Cortex of kidney (tissue), 1 donor: ENCODE measurements at places on chromosomes 6 and 20.

DNA sequence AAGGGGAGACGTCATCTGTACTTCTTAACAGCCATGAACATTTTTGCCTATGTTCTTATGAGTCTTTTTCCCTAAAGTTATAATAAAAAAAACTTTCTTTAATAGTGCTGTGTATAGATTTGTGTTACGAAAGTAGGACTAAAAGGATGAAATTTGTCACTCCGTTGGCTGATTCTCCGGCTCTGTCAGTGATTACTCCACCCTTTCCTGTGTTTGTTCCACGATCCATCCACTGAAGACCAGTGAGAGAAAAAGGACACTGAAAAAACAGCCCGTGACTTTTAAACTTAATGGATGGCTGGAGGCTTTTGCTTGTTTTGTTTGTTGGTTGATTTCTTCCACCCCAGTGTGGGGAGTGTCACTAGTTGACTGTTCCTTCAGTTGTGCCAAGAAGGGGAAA lies 232.0 kb upstream of the NOX3 start:
- no peak for DNase-seq

DNA sequence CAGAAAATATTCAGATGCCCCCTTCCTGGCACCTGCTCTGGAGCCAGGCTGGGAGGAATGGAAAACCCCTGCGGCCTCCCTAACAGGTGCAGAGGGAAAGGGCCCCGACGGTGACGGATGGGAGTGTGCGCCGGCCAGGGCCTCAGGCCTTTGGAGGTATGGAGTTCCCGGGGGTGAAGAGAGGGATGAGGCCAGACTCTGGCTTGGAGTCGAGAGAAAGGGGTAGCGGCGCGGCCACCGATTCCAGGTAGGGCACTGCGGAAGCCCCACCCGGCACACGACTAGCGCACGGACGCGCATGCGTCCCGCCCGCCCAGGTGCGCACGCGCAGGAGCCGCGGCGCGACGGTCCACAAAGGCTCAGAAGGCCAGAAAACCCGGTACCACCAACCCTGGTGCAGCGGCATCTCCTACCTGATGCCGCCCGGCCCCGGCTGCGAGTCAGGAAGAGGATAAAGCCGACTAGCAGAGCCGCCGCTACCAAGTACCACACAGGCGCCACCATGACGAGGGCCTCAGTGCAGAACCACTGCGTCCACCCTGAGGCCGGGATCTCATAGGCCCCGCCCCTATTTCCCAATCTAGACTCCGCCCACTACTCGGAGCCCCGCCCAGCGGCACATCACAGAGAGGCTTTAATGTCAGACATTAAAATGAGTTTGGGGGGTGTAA lies at the start of gene DDRGK1:
DDRGK1 (minus strand) TSS at position 559 of the 671 bp plus-strand sequence; CDS start at position 504, 55 bp downstream.
- no peak for DNase-seq

- no peak for DNase-seq
Measured at GRCh38 chr20:63858393-63859165, 2.7 kb upstream of the ABHD16B start.

- no peak for DNase-seq
Measured at GRCh38 chr6:168273441-168274036, 46.0 kb downstream of the DACT2 start.

- DNase-seq, result no peak
Measured at GRCh38 chr6:131038597-131039344, 24.3 kb downstream of the EPB41L2 start.

GRCh38 chr20:61810066-61810737 lies 255.5 kb downstream of the TAF4 start:
- DNase-seq, result no peak

DNA sequence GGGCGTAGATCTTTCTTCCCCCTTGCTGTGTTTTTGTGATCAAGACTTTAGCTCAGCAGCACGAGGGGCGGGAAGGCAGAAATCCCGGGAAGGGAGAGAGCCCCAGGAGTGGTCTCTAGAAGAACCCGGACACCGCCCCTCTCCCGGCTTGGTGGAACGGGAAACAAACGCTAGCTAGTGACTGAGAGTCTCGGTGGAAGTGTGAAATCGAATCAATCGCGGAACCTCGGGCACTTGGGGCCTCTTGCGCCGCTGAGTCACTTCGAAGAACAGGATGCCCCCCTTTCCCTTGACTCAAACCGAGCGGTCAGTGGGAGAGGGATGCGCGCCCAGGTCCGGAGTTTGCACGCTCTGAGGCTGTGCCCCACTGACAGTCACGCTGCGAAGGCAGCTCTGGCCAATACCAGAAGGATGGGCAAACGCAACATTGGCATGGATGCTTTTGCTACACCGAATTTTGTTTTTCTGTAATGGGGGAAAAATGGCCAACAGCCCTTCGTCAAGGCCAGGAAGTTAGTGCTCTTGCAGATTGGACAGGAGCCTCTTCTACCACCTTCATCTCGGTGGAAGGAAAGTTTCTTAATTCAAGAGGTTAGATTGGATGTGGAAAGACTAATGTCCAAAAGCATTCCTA lies 1.6 kb upstream of the OLIG3 start:
- DNase-seq, result no peak

DNA sequence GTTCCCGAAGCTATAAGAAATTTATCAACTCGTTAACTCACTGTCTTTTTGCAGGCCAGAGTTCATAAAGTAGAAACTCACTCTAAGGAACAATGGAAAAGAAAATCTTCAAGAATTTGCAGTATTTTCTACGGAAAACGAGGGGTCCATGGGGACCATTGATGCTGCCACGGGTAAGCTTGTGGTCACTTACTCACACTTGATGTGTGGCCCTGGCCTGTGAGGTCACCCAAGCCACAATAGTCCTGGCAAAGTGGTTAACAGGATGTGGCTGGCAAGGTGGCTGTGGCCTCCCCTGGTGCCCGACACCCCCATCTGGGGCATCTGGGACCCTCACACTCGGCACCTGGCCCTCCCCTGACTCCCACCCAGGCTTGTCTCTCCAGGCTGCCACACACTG lies 123.4 kb downstream of the C6orf118 start:
- DNase-seq, result no peak

DNA sequence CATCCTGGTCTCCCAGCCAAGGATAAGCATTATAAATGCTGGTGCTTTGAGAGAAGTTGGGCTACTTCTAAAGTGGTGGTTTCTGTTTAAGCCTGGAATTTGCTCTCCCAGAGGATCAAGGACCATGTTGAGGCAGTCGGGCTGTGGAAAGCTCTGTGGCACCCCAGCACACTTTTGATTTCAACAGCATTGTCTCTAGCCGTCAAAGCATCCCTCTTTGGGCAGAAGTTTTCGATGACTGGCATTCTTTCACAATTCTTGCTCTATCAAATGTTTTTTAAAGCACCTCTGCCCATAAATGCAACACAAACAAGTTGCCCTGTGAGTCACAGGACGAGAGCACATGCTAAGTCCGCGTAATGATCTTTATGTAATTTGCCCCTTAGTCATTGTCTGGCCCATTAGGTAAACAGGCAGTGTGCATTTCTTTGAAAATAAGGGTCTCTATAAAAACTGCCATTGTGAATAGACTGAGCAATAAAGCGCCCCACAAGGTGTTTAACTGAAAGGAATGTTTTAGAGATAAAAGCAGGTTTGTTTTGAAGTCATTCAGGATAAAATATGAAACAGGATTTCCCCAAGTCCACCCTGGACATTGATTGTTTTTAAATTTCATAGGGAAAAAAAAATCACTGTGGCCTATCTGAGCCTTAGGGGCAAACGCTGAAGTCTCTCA lies 44.7 kb upstream of the FOXQ1 start:
- DNase-seq, result no peak

DNA sequence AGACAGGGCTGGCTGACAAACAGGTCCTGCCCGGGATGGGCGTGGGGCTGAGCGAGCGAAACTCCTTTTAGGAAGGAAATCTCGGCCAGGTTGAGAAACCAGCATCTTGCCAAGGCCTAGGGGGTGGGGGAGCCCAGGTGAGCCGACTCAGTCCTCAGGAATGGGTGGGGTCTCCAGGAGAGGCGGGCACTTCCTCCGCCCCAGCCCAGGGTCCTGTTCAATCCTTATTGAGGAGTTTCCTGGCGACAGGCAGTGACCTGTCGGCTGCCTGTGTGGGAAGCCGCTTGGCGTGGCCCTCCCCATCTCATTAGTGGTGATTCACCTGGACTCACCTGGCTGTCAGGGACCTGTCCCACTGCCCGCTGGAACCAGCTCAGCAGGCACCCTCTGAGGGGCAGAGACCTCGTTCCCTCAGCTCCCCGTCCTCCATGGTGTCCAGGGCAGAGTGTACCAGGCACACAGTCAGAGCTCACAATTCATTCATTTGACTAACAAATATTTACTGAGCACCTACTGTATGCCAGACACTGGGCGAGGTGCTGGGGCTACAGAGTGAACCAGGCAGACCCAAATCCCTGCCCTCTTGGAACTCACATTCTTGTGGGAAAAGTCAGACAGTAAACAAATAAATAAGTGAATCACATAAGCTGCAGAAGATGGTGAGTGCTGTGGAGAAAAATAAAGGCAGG lies 51.1 kb downstream of the FGD2 start:
- no peak for DNase-seq

- DNase-seq, result no peak
Measured at GRCh38 chr6:158669145-158670035, 19.5 kb downstream of the SYTL3 start.

DNA sequence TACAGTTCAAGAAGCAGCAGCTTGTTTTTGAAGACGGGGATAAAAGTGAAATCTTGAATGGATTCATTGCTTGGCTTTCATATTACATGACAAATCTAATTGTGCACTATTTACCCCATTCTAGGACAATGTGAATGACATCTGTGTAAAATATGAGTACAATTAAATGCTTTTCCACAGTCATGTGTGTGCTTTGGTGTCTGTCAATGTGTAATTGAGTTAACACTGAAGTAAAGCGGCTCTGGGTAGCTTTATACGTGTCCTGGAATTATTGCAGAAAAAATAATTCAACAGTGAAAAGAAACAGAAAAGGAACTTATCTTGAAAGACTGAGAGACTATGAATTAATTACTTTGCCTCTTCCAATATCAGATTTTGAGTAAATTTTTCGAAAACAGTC lies 233.5 kb upstream of the HS3ST5 start:
- DNase-seq, result no peak

- DNase-seq, result no peak
Measured at GRCh38 chr20:1292620-1293019, 26.5 kb downstream of the SNPH start.

- no peak for DNase-seq
Measured at GRCh38 chr6:12164508-12164770, 125.7 kb upstream of the EDN1 start.

DNA sequence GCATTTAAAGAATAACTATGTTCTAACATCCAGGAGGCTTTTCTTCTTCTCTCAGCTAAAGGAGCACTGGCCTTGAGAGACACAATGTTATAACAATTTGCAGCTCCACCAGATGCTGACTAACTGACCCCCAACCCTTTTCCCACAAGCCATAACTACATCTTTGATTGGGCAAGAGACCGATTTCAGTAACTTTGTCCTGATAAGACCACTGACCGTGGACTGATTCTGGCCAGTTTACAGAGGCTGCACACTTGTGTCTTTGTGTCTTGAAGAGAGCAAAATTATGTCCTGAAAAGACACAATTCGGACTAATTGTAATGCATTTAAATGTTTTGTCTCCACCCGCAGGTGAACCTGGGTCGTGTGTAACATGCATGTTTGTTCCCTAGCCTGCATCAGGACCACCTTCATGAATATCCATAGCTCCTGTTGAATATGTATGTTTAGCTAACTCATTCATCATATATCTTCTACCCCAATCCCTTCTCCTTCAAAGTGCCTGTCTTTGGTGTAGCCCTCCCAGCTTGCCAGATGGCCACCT lies 22.3 kb downstream of the ABRACL start:
- DNase-seq, result no peak

DNA sequence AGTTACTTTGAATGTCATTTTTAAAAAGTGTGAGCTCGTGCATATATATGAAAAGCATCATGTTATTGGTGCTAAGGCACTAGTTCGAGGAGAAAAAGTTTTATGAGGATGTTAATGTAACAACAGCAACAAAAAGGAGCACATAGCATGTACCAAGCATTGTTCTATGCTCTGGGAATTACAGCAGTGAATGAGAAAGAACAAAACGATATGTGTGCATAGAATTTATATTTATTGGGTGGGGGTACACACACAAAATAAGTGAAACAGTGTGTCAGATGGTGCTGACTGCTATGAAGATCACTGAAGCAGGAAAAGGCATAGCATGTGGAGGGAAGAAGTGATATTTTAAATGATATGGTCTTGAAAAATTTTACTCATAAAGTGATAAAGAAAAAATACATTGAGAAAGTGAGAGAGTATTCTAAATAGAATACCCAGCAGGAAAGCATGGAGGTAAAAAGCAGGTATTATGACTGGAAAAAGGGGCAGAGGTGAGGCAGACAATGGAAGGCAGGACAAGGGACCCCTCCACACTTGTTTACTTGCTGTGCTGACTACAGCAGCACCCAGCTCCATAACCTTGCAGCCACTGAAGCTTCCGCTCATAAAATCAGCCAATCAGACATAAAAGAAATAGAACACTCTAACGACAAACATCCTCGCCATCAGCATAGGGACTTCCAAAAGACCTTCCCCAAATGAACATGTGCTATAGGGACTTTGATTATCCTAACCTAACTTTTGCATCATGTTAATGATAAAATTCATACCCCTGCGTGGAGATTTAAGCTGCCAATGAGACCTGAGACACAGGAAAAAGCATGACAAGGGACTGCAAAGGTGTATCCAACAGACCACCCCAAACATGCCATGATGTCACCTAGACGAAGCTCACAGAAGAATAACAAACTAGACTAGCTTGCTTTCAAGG lies 119.9 kb downstream of the HFE start:
- no peak for DNase-seq
